ENCODE measurements at places on chromosomes 4 and X.

- DNase-seq = no peak
Measured at GRCh38 chr4:36027203-36027602, 217.1 kb downstream of the ARAP2 start.

- peak; percentile 57 for DNase-seq
Measured at GRCh38 chrX:40104985-40105834, 7.5 kb upstream of the BCOR start.

- no peak for DNase-seq
Measured at GRCh38 chrX:49842621-49843020, 13.5 kb downstream of the PAGE4 start.

- no peak for DNase-seq
Measured at GRCh38 chr4:120728892-120729675, 193.4 kb downstream of the PRDM5 start.

GRCh38 chr4:78644744-78645330 lies 93.3 kb downstream of the ANXA3 start:
- DNase-seq = peak; percentile 83

GRCh38 chr4:139144911-139145551 lies 32.0 kb downstream of the ELF2 start:
- DNase-seq = no peak

- no peak for DNase-seq
Measured at GRCh38 chr4:128782875-128783614, 26.5 kb upstream of the JADE1 start.

DNA sequence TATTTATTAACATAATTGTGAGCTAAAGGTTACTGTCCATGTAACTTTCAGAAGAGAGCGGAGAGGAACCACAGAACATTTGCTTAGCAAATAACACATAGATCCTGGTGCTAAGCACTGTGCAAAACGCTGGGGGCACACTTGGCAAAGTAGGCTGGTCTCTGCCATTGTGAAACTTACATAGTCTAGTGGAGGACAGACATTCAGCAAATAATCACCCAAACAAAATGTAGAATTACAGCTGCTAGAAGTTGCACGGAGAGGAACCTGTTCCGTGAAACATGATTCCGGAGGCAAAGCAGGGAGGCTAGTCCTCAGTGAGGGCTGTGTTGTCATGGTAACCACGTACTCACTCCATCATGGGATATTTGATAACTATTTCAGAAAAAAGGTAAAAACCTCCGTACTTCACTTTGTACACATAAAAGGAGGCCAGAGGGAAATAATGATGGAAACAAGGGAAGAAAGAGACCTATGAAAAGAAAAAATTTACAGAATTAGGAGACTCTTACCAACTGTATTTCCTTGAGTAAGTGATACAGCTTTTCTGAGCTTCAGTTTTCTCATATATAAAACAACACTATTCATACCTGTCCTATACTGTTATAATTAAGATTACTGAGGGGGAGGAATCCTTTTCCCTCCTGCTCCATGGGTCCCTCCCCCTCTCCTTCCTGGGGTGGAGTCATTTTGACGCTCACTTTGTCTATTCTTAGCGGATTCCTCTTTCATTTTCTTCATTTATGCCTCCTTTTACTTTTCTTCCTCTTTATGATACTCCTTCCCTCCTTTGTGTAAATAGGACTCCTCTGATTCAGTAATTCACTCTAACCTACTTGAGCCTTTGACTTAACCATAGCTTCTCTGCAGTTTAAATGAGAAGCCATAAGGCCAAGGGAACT lies 825 bp upstream of the RASGEF1B start:
- DNase-seq = no peak

DNA sequence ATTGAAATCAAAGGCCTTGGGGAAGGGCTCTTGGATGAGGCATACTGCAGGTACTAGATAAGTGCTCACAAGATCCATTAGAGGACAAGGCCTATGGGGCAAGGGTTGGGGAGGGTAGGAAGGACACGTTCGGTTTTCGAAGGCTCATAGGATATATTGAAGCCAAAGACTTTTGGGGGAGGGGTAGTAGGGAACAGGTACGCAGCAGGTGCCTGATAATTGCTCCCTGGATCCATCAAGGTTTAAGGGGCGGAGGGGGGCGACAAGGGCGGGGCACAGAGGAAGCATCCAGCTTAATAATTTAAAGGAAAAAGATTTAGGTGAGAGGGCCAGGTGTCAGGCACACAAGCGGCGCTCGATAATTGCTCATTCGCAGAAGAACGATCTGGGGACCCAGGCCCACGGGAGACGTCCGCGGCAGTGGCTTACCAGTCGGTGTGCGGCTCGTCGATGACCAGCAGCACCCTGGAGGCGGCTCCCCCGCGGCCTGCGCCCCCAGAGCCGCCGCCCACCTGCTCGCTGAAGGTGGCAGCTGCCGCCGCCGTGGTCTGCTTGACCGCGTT lies 653 bp downstream of the SYN1 start:
- DNase-seq = no peak

DNA sequence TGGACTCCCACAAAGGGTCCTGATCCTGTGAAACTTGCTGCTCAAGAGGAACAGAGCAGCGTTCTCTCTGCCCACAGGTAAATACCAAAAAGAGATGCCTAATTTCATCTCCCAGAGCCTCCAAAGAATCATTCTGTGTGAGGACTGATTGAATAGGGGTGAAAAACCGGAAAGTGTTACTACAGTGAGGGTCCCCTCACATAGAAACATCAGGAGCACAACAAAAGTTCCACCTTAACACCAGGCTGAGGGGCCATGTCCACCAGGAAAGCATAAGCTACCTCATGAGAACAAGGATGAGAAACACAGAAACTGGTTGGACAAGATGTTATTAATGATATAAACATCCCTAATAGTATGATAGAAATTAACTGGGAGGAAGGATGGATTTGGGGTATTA lies 140.9 kb downstream of the NWD2 start:
- DNase-seq = no peak

GRCh38 chr4:64715741-64716140 lies 306.5 kb upstream of the TECRL start:
- DNase-seq = no peak

GRCh38 chrX:151132531-151132930 lies 43.9 kb upstream of the GPR50 start:
- DNase-seq = no peak

GRCh38 chrX:10172877-10173276 lies 16.1 kb downstream of the CLCN4 start:
- no peak for DNase-seq

- DNase-seq = peak; percentile 36
Measured at GRCh38 chr4:26248647-26249046, 72.2 kb upstream of the RBPJ start.

GRCh38 chrX:123581586-123581985 lies 151.3 kb downstream of the THOC2 start:
- DNase-seq = no peak

GRCh38 chrX:72716766-72717165 lies 2.7 kb upstream of the PHKA1 start:
- no peak for DNase-seq

- peak; percentile 48 for DNase-seq
Measured at GRCh38 chr4:75723163-75724065, 963 bp upstream of the USO1 start.

DNA sequence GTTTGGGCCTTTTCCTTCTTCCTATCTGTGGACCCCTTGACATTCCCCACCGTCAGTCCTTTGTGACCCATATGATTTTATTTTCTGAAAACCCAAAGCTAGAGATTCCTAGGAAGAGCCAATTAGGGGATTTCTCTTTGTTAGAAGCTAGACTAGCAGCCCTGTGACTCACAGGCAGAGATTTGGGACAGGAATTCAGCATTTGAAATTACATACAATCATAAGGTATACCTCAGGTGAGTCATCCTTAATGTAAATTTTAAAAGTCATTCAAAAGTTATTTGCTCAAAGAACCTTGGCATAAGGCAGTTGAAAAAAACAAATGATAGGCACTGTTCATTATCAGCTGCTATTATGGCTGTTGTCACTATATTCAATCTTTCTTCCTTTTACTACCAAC lies 40.6 kb downstream of the USP26 start:
- no peak for DNase-seq

GRCh38 chr4:138910914-138911336 lies 104.7 kb upstream of the NOCT start:
- peak; percentile 92 for DNase-seq

DNA sequence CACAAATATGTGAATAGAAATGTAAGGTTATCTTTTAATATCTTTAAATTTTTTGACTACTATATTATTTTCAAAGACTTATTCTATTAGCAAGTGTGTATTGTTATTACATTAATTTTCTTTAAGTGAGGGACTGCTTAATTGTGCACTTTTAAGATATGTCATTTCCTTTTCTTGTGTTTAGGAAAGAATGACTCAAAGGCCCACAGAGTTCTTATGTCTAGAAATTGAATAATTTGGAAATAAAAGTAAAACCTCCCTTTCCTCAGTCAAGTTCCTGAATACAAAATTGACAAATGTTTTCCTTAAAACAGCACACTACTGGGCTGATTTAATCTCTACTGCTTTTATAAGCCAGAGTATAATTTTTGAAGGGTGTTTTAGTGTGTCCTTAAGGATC lies 169.7 kb downstream of the TMEM47 start:
- DNase-seq = no peak

- DNase-seq = peak; percentile 43
Measured at GRCh38 chrX:101462892-101463291, 22.4 kb upstream of the ARMCX4 start.

DNA sequence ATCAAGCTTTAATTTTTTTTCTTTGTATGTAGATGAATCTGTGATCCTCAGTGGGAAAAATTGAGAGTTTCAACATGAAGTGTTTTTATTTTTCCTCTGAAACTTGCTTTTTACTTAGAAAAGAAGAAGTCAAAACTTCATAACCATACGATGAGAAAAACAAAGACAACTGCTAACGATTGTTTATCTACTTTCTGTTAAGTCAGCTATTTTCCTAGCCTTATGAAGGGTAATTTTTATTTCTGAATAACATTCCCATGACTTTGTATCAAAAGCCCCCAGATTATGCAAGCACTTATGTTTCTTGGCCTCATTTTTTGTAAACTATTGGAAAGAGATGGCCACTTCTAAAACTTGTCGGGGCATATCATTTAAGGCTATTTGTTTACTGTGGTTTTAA lies 645.1 kb upstream of the PRKX start:
- no peak for DNase-seq

DNA sequence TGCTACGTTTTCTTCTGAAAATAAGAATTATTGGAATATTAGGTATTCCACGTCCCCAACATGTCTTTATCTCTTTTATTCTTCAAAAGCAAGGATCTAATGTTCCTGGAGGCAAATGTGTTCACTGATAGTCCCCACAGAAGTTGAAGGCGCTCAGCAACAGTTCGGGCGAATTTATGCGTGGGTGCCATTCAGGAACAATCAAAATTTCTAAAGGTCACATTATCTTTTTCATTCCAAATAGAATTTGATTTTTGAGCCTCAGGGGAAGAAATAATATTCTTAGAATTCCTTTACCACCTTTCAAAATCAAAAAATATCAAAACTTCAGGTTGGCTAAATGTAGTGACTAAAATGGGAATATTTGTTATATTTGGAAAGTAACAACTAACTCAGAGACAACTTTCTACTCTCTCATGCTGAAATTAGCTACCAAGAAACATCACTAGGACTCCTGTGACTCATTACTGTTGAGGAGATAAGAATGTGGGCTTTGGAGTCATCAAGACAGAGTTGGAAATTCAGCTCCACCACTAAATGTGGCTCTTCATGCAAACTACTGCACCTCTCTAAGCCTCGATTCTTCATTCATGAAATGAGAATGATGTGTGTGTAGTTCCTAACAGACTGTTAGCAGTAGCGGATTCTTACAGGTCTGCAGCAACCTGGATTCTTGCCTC lies 72.3 kb upstream of the KIT start:
- peak; percentile 20 for DNase-seq

GRCh38 chrX:101430457-101431078 lies 22.5 kb downstream of the HNRNPH2 start:
- DNase-seq = peak; percentile 19

GRCh38 chr4:25795566-25796454 lies 67.0 kb downstream of the SEL1L3 start:
- peak; percentile 88 for DNase-seq

DNA sequence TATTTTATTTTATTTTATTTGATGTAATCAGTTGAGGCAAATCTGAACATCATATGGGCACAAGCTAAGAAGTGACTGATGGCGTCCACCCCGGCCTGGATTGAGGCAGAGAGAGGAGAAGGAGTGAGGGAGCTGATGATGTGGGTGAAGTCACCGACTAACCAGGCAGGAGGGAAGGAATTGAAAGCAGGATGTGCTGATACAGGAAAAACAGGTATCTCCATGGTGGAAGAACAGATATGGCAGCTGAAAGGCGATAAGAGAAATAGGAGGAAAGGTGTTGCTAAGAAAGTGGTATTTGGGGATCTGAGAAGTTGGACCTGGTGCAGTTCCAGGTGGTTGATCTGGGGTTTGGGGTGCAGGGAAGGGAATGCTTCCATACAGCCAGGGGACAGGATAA lies 37.6 kb upstream of the GYPB start:
- no peak for DNase-seq

- no peak for DNase-seq
Measured at GRCh38 chr4:179836179-179837075, 2394.2 kb upstream of the AGA start.

- peak; percentile 8 for DNase-seq
Measured at GRCh38 chrX:85851418-85851817, 195.9 kb downstream of the CHM start.

DNA sequence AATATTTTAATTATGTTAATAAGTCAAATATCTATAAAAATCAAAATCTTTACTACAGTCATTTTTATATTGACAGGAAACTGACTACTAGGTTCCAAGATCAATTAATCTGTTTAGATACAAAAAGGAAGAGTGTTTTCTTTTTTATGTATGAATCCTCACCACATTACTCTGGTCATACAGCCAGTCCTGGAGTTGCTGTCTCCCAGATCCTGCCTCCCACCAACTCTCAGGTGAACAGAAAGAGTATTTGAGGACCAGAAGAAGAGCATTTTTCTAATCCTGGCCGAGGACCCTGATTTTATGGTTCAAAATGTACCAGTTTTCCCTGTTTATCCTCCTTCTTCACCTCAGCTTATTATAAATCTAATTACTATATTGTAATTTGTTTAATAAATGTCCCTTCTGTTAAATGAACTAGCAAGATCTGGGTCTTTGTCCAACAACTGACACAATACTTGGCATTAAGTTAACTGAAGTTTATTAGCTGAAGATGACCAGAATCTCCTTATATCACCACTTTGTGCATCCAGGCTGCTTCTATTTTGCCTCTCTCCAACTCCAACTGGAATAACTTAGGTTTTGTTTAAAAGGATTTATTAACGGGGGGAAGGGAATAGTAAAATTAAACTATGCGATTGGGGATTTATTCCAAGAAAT lies 224.4 kb upstream of the PCDH7 start:
- no peak for DNase-seq

DNA sequence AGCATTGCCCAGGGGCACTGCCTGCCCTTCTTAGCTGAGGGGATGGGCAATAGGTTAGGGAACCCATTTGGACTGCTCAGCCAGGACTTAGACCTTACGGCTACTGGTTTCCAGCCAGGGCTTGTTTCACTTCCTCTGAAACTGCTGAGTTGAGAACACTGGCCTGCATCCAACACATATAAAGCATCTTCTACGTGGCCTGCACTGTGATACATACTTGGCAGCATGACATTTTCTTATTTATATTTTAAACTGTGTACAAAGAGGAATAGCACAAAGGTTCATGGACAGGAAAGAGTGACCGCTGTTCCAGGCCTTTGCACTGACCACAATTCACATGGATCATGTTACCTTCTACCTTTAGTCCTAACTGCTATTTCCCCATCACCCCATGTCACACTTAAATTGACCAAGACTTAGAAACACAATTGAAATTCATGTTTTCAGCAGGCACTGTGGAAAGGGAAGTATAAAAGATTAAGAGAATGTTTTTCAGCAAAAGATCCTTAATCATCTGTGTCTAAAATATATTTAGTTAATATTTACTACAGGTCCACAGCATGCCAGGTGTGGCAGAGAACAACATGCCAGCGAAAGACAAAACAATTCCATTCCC lies 43.7 kb downstream of the NLGN4X start:
- peak; percentile 74 for DNase-seq

All from astrocyte of the hippocampus (primary cell).